ENCODE measurements at places on chromosomes 12 and 14.

DNA sequence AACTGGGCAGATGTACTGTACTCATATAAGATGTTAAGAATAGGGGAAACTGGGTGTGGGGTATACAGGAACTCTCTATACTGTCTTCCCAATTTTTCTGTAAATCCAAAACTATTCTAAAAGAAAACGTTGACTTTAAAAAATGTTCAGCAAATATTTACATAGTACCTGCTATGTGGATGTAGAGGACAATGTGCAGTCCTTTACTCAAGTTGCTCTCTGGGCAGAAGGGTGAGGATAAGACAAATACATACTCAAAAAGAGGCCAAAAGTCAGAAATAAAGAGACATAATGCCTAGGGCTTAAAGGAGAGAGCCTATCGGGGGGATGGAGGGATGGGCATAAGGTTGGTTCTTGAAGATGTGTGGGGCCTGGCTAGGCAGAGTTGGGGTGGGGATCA, 44.7 kb downstream of the PPP1R36 start:
- no peak for DNase-seq

- no peak for DNase-seq
Observed at GRCh38 chr12:59736786-59737185, 141.0 kb downstream of the SLC16A7 start.

GRCh38 chr14:57352396-57353170, 37.8 kb upstream of the NAA30 start:
- no peak for DNase-seq

DNA sequence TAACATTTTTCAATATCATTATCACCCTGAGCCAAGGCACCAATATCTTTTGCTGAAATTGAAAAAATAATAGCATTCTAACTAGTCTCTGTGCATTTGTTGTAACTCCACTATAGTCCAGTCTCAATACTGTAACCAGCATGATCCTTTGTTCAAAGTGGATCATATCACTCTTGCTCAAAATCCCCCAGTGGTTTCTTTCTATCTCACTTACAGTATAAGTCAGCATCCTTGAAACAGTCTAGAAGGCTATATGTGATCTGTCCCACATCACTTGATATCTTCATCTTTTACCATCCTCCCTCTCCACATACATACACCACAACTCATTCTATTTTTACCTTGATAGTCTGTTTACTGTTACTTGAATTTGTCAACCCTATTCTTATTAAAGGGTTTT, 435.7 kb downstream of the CCER1 start:
- no peak for DNase-seq

GRCh38 chr12:72207079-72207478, 65.1 kb upstream of the TRHDE start:
- no peak for DNase-seq
